Pancreas (tissue), 10 donors: ENCODE measurements at places on chromosomes 6 and 20.

GRCh38 chr20:62925420-62926228, 681 bp downstream of the DIDO1 start:
- no peak for DNase-seq

- DNase-seq = no peak
Observed at GRCh38 chr6:12112540-12113189, 100.6 kb downstream of the HIVEP1 start.

DNA sequence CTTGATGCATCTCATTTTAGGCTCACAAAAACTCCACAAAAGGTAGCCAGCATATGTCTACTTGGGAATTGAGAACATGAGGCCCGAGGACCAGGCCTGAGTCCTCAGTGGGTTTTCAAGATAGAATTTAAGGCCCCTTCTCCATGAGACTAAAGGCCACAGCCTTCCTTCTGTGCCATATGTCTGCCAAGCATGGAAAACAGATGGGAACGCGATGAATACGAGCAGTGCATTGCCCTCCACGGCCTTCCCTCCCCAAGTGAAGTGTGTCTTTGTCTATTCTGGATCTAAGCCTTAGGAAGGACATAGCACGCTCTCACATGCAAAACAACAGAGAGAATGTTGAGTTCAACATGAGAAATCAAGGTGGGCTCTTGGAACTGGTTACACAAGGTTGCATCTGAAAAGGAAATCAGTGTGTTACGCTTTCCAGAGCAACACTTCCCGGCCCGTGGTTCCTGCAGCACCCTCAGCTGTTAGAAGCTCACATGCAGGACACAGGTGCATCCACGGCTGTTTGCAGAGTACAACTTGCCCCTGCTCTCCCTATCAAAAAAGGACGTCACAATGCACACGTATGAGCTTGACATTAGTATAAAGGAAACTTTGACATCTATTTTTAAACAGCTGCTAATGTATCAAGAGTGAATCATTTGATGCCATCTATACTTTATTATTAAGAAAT, 229.9 kb downstream of the NRN1 start:
- DNase-seq = no peak

DNA sequence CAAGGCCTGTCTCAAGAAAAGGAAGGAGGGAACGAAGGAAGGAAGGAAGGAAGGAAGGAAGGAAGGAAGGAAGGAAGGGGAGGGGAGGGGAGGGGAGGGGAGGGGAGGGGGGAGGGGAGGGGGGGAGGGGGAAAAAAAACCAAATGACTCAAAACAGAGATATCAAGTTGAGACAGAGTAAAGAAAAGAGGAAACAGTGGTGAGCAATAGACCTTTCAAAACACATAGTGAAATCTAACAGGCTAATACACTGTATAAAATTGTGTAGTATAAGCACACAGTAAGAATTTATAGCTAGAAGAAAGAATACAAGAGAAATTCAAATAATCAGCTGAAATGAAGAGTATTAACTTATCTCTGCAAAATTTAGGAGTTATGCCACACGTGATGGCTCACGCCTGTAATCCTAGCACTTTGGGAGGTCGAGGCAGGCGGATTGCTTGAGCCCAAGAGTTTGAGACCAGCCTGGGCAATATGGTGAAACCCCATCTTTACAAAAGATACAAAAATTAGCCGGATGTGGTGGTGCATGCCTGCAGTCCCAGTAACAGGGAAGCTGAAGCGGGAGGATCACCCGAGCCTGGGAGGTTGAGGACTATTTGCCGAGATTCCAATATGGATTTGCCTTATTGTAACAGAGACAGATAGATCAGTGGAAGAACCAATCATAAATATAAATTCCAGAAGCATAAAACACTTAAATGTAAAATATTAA, 123.2 kb downstream of the PRND start:
- no peak for DNase-seq

GRCh38 chr6:43793875-43794242, 23.8 kb downstream of the VEGFA start:
- DNase-seq = peak; percentile 53

DNA sequence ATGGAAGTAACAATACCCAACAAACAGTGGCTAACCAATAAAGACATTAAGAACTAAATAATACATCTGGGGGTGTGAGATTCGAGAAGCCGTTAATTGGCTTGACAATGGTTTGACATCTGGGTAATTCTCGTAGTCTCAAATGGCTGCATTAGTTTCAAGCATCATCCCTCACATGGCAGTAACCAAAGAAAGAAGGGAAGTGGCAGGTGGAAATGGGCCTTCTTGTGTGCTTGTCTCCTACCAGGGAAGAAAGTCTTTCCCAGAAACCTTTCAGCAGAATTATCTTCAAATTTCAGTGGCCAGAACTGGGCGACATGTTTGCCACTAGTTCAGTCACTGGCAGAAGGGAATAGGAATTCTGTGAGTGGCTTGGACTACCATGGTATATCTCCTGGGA, 10.4 kb downstream of the STK4 start:
- no peak for DNase-seq

DNA sequence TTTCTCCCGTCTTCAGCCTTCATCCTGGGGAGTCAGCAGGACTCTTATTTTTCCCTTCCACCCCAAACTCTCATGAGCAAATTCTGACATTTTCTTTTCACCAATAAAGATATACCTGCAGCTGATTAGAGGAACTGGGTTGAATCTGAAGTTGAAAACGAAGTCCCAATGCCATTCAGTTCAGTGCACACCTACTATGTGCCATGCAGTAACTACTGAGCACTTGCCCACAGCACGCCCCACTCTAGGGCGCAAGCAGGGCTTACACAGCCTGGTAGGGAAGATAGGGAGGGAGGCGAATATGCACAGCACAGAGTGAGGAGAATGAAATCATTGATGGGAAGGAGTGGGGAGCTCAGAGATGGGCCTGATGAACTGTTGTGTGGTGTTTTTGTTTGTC, 401.6 kb downstream of the CDC5L start:
- DNase-seq = no peak

DNA sequence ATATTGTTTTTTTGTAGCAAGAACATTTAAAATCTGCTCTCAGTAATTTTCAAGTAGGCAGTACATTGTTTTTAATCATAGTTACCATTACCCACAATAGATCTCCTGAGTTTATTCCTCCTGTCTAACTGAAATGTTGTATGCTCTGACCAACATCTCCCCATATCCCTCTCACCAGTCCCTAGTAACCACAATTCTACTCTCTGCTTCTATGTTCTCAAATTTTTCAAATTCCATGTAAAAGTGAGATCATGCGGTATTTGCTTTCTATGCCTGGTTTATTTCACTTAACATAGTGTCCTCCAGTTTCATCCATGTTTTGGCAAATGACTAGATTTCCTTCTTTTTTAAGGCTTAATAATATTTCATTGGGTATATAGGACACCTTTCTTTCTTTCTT, 300.5 kb downstream of the KCNQ5 start:
- DNase-seq = no peak

DNA sequence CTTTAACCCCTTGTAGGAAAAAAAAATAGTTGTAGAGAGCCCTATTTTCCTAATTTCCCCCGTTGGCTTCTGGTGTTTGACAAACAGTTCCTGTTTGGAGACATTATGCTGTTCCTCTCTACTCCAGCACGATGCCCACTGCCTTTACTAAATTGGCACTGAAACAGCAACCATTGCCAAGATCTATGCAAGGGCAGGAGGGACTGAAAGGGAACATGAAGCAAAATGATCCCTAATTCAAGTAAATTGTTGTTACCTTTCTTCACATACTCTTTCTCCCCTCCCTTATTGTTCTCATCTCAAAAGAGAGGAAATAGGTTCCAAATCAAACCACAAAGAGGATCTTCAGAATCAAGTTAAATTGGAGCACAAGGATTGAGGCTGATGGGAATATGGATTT, 764.1 kb upstream of the MMS22L start:
- DNase-seq = no peak

DNA sequence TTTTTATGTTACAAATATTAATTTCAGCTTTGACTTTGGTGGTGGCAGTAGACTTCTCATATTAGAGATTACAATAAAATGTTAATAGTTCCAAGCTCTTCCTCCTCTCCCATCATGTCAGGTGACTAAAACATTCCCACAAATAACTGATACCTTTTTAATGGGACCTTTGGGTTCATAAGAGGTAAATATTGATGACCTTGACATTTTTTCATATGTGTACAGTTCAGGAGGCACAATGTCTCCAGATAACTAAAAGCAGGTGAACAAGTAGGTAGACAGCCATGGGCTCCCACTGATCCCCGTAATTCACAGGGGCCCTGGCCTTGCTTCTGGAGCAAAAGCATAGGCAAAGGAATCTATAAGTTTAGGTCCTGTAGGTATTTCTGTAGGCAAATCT, 317.7 kb downstream of the SOX4 start:
- no peak for DNase-seq
